ENCODE measurements at places on chromosomes 3 and 15. TPM values are rescaled to one million over a fixed set of nuclear protein-coding genes. Genes with fewer than 3 reads are reported as not detected.

GRAMD2A gene
- total RNA-seq = 8.5 TPM

GRCh38 chr3:10648181-10648580 is 142.8 kb upstream of the ATP2B2 start:
- no peak for DNase-seq

- no peak for DNase-seq
Observed at GRCh38 chr3:171044835-171045793, 18.6 kb upstream of the SLC2A2 start.

- DNase-seq = no peak
Observed at GRCh38 chr3:78762121-78762520, 1005.7 kb downstream of the ROBO1 start.

GRCh38 chr15:78321786-78322185 is 18.4 kb upstream of the CRABP1 start:
- DNase-seq = no peak

DNA sequence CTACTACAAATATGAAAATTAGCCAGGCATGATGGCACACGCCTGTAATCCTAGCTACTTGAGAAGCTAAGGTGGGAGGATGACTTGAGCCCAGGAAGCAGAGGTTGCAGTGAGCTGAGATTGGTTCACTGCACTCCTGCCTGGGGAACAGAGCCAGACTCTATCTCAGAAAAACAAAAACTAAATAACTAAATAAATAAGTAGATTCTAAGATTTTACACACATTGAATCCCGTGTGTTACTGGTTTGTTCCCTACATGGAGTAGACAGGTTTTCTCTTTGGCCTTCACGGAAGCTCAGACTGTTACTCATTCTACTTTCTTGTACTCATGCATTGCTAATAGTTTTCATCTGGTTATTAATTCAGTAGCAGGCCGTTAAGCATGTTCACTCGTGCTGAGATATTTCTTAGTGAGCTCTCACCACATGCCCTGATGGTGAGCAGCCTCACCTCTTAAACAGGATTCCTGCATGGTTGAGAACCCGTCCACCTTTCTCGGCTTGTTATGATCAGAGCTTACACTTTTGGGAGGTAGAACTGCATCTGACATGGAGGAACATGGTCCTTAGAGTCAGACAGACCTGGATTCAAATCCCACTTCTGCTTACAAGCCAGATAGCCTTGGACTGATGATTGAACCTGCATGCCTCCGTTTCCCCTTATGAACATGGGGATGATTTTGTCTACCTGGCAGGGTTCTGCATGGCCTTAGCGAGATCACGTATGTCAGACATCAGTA is 49.1 kb downstream of the CMTM7 start:
- DNase-seq = no peak

- no peak for DNase-seq
Observed at GRCh38 chr3:74021449-74021848, 396.7 kb upstream of the PDZRN3 start.
